Stimulated activated CD8-positive, alpha-beta memory T cell treated with anti-CD3 and anti-CD28 coated beads, Interleukin-15, amount 100 ng/mL, for 1 hour (primary cell): ENCODE measurements at places on chromosomes 4 and X.

DNA sequence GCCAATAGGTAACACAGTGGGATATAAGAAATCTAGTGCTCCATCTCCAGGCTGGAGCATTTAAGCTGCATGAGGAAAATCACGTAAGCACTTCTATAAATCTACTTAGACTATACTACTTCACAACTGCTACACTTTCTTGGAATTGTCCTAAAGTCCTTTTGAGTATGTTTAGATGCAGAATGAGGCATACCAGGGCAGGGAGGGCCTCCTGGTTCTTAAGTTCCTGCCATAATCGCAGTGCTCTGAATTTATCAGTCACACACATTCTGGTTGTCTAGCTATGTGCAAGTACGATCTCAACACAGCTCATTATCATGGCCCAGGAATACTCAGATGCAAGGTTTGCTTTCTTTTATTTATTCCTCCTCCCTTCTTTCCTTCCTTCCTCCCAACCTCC lies 130.3 kb downstream of the GUCY2F start:
- no peak for DNase-seq

GRCh38 chrX:68665502-68665901 lies 18.0 kb downstream of the STARD8 start:
- no peak for DNase-seq

- no peak for DNase-seq
Observed at GRCh38 chrX:26999634-27000033, 463.5 kb downstream of the PPP4R3C start.

DNA sequence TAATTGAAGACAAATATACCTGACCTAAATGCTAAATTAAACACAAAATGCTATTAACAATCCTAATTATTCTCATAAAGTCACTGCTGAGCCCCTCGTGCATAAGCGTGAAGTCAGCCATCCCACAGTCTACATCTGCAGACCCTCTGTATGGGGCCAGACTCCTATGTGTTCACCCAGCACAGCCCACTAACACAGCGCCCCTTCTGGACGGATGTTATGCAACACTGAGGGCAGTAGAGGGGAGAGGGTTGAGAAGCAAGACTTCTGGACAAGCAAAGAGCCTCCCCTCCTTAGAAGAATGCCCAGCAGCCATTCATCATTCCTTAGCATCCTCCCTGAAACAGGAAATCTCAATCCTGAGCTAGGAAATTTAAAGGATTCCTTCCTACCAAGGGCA lies 7.9 kb downstream of the TRPC3 start:
- DNase-seq: no peak

DNA sequence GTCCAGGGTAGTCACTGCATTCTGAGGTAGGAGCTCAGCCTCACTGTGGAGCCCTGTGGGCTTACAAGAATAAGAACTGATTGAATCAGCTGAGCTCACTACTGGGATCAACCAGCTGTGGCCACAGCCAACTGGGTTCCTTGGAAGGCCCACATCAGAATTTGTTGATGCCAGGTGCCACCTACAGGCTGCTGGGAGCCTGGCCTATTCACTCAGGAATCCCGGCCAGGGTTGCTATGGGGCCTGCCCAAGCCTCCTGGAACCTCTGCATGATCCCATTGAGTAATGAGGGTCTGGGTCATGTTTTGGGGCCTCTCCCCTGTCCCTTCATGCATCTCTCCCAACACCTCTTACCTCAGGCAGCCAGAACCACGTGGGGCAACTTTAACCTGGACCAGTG lies 53.9 kb upstream of the KIAA1210 start:
- no peak for DNase-seq

DNA sequence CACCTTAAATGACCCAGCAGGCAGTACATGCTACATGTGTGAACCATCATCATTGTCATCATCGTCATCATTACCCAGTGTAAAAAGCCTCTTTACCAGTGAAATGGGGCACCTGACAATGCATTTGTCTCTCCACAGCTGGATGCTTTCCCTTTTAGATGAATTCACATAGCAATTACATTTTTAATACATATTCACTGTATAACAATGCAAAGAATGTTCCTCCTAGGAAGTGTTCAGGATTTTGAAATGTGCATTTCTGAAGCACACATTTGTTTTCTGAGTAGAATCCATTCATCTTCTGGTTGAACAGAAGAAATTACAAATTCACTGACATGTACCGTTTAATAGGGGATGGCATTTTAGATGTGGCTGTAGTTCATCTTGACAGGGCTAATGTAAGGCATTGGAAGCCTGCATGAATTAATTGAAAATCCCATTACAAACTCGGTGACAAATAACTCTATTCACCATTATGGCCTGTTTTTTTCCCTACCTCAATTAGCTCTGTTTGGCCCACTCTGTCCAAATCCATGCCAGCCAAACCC lies 111.1 kb downstream of the SH3RF1 start:
- DNase-seq: no peak

DNA sequence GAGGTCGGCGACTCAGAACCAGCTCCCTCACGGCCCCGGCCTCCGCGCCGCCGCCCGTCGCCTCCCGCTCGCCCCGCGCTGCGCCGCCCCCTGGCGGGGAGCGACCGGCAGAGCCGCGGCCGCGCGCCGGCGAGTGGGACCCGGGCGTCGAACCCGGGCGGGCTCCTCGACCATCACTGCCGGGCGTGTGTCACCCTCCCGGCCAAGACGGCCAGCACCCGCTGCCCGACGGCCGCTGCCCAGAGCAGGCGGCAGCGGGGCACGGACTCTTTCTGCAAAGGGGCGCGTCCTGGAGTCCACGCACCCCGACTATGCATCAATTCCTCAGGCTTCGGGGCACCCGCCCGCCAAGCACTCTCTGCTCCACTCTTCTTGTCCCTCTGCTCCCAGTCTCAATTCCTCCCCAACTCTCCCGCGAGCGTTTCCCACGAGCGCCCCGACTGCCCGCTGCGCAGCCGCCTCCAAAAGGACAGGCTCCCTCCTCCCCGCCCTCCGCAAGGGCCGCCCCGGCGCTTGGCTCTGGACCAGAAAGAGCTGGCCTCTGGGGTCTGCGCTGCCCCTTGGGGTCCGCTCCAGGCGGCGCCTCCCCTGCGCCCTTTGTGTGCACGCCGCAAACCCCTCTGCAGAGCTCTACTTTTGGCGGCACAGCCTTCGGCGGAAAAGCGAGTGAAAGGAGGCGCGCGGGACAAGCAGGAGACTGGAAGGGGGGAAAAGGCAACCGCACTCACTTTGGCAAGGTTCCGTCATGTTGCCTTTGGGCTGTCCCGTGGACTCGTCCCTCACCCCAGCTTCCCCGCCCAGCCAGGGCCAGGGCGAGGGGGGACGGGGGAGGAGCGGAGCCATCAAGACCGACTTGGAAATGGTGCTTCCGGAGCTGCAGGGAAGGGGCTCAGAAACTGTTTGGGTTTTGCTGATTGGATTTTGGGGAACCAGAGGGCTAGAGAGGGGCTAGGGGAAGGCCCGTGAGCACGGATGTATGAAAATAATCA lies 1.0 kb downstream of the PDE5A start:
- DNase-seq: no peak

DNA sequence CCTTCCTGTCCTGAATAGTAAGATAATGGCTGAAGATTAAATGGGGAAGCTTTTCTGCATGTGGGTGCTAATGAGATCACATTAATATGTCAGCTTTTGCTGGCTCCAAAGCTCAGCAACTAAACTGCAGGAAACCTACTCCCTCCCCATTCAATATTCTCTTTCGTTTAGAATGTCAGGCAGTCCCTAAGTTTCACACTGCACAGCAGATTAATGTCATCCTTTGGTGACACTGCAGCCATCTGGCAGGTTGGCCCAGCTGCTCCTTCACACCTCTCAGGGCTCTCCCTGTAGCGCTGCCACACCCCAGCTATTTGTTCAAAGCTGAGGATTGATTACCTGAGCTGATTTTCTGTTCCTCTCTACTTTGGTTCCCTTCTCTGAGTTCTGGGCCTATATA lies 110.5 kb downstream of the KDR start:
- DNase-seq: no peak

DNA sequence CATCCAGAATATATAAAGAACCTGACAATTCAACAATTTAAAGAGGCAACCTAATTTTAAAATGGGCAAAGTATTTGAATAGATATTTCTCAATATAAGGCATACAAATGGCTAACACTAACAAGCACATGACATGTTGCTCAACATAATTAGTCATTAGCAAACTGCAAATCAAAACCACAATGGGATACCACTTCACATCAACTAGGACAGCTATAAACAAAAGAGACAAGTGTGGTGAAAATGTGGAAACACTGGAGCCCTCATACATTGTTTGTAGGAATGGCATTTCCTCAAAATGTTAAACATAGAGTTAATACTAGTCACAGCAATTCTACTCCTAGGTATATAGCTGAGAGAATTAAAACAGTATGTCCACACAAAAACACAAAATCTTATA lies 96.7 kb downstream of the CORIN start:
- no peak for DNase-seq

DNA sequence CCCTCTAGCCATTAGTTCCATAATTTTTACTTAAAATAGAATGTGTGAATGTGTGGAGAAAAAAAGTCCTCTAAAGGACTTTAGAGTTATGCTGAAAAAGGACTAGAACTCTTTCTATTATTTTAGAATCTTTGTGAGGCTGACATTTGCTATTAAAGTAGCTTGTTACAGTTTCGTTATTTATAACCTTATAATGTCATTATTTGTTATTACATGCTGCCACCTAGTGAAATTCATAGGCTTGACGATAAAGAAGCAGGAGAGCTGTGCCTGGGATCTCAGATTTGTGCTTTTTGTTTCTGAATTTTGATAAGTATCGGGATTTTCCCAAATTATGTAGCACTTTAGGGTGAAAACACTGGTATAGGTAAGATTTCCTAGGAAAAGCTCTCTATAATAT lies 38.5 kb upstream of the TAPT1 start:
- DNase-seq: no peak

GRCh38 chr4:74189331-74190043 lies 31.6 kb downstream of the MTHFD2L start:
- DNase-seq: no peak

- DNase-seq: no peak
Observed at GRCh38 chr4:55066018-55066417, 59.4 kb downstream of the KDR start.

DNA sequence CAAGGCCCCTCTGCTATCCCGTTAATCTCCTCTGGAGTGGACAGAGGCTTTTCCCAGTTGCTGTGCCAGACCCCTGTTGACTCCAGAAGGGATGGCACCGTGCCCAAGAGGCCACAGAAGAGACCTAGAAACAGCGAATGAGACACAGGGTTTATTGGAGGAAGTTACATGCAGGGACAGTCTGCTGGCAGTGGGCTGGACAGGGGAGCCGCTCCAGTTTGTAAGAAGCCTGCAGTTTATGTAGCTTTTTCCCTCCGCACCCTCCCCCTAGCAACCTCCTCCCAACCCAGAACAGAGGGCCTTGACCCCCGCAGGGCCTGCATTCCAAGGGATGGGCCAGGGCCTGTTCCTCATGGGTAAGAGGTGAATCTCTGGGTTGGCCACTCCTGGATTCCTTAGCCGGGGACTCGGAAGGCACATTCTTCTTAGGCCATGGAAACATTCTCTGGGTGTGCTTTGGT lies 216.8 kb upstream of the PSAPL1 start:
- no peak for DNase-seq

- DNase-seq: no peak
Observed at GRCh38 chrX:29172880-29173279, 585.6 kb downstream of the IL1RAPL1 start.

GRCh38 chr4:24912252-24913118 lies at the start of gene CCDC149:
Gene CCDC149 (minus strand): TSS chr4:24913042. CDS start chr4:24912864, 178 bp downstream.
- DNase-seq: no peak

GRCh38 chr4:7722766-7723387 lies 216.8 kb downstream of the AFAP1 start:
- DNase-seq: no peak

- DNase-seq: no peak
Observed at GRCh38 chr4:156261230-156261629, 307.6 kb upstream of the CTSO start.

GRCh38 chr4:96677499-96677898 lies 837.6 kb downstream of the PDHA2 start:
- no peak for DNase-seq

DNA sequence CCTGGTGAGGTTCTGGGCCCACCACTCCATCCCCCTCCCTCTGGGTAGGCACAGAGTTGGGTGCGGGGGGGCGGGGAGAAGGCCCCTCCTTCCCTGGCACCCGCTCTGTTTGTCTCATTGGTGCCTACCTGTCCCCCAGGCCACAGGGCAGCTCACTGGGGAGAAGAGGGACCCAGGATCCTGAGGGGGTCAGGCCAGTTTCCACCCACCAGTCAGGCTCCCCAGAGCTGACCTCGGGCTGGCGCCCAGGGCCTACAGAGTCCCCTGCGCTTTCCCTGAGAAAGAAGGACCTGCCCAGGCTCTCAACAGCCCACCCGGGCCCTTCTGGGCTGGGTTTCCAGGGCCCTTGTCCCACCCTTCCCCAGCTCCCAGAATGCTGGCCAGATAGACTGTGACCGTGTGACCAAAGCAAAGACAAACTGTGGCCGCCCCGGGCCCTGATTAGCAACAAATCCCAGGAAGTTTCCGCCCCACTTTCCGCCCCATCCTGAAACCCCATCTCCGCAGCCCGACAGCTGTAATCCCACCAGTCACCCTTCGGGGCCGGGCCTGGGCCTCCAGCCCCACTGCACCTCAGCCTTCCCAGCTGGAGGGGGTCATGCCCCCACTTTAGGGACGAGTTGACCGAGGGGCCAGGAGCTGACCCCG lies 33.8 kb upstream of the FGFR3 start:
- DNase-seq: no peak

GRCh38 chr4:173502282-173502681 lies 27.7 kb downstream of the HAND2 start:
- no peak for DNase-seq

DNA sequence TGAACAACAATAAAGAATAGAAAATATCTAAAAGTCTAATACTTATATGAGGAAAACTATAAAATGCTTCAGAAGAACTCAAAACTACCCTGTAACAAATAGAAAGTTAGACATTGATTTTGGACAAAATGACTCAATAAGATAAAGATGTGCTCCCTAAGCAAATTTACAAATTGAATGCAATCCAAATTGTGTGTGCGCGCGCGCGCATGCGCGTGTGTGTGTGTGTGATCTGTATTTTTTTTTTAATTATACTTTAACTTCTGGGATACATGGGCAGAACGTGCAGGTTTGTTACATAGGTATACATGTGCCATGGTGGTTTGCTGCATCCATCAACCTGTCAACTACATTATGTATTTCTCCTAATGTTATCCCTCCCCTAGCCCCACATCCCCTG lies 320.8 kb upstream of the INTU start:
- no peak for DNase-seq
